ENCODE measurements at places on chromosomes 5 and 9. TPM values are rescaled to one million over a fixed set of nuclear protein-coding genes. Genes with fewer than 3 reads are reported as not detected.

GRCh38 chr5:157721159-157721558, 10.1 kb upstream of the THG1L start:
- no peak overlapping the region for H3K27ac ChIP-seq
- H3K4me3 ChIP-seq, result no peak overlapping the region
- no peaks in the 10 kb centered on the region for H3K27me3 ChIP-seq
- peaks cover 12% of the 10 kb centered on the region for H3K4me1 ChIP-seq

- no peaks in the 10 kb centered on the region for H3K36me3 ChIP-seq
- DNase-seq, result no peak
- no peaks in the 10 kb centered on the region for H3K27me3 ChIP-seq
- H3K27ac ChIP-seq, result no peak overlapping the region
Measured at GRCh38 chr5:9473624-9474023, 72.3 kb downstream of the SEMA5A start.

DNA sequence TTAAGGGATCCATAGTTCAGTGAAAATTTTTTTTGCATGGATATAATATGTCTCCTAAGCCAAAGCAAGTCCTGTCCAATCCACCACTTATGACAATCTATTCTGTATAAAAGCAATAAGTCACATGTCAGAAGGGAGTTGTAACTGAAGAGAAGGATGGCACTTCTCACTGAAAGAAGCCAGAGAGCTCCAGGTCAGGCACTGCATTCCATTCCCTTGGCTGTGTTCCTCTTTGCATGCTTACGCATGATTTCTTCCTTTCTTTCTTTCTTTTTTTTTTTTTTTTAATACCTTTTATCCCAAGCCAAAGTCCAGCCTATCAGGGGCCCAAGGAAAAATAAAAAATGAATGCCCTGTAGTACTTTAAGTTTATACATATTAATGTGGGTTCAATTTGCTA, 39.8 kb downstream of the MAMDC2 start:
- H3K27ac ChIP-seq, result no peak overlapping the region
- DNase-seq, result no peak

GRCh38 chr5:139682016-139682975, 34.1 kb downstream of the CXXC5 start:
- H3K4me1 ChIP-seq, result no peaks in the 10 kb centered on the region
- H3K4me3 ChIP-seq, result no peak overlapping the region
- H3K36me3 ChIP-seq, result no peaks in the 10 kb centered on the region
- H3K27me3 ChIP-seq, result no peaks in the 10 kb centered on the region

DNA sequence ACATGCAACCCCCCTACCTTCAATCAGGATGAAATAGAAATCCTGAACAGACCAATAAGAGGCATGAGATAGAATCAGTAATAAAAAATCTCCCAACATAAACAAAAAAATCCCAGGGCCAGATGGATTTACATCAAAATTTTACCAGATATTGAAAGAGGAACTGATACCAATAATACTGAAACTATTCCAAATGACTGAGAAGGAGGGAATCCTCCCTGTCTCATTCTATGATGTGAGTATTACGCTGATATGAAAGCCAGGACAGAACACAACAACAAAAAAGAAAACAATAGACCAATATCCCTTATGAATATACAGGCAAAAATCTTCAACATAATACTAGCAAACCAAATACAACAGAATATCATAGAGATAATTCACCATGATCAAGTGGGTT, 109.0 kb upstream of the SMC2 start:
- no peak overlapping the region for H3K4me3 ChIP-seq
- DNase-seq, result no peak
- no peak overlapping the region for H3K27ac ChIP-seq
- H3K4me1 ChIP-seq, result no peaks in the 10 kb centered on the region
- H3K27me3 ChIP-seq, result no peaks in the 10 kb centered on the region

Gene PDE6A
- not detected for total RNA-seq

DNA sequence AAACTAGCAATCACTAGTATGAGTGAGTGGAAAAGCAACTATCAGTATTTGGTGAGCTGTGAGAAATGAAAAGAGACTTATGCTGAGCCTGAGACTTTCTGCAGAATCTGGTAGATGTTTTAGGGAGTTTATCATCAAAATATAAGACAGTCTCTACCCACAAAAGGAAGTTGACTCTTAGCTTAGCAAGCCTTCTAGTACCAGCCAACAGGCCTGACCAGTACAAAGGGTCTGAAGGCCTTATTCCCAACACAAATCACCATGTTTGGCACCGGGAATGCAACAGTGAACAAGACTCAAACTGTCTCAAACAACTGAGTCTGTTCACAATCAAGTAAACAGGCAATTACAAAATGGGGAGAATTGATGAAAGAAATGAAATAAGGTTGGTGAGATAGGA, 244.4 kb downstream of the CWC27 start:
- no peak overlapping the region for H3K27ac ChIP-seq
- H3K27me3 ChIP-seq, result no peaks in the 10 kb centered on the region
- no peak for DNase-seq
- no peaks in the 10 kb centered on the region for H3K36me3 ChIP-seq

Gene PCDHB7
- total RNA-seq, result not detected
